ENCODE measurements at places on chromosomes 6 and 20.

DNA sequence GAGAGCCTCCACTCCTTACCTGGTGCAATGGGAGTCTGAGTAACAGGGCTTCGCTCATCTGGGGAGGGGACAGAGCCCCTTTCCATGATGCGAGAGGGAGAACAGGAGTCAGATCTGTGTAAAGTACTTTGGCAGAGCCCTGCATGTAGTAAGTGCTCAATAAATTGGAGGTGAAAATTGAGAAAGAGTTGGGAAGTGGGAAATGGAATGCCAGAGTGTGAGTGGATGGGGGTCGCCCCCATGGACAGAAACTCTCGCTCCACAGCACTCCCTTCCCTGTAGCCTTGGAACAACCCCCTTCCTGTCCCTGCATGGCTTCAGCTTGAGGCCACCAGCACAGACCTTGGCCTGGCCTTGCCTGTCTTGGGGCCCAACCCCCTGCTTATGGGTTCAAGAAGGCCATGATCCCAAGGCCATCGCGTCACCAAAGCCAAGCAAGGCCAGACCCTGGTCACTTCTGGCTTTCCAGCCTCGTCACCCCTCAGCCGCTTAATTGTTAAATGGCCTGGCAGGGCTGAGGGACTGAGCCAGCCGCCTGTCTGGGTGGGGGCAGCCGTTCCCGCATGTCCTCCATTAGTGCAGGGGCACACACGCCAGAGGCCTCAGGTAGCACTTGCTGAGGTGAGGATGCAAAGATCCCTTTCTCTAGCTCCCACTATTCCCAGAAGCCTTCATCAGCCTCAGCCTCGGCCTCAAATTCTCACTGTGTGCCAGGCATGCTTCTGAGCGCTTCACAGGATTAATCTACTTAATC is 93.7 kb upstream of the PTPN1 start:
- DNase-seq = no peak
- H3K27me3 ChIP-seq = no peaks in the 10 kb centered on the region
- H3K4me1 ChIP-seq = peaks cover 54% of the 10 kb centered on the region

DNA sequence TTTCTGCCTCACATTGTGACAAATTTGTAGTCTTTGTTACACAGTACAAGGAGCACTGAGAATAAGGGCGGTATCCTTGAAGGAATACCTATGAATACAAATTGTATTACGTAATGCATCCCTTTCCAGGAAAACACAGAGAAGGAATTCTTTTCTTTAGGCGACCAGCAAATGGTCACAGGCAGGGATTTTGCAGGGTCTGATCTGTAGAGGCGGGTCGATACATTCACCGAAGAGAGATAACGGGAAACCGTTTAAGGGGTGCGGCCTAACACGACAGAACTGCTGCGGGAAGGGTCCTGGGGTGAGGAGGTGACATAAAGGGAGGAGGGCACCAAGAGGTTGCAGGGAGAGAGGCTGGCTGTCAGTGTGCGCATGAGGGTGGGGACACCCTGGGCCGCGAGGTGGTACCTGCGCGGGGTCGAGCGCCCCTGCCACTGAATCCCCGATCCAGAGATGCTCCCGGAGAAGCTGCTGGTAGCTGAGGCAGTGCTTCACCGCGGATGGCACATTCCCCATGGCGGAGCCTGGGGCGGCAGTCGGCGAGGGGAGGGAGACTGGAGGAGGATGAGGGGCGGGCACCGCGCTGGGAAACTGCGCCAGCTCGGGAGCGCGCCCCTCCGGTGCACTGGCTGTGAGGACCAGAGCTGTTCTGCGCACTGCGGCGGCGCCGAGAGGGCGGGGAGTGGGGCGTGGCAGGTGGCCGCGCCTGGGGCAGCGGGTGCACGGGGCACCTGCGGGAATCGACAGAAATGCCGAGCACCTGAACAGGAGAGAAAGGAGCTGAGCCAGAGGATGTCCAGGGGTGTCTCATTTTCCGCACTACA is at the start of gene HMGCLL1:
HMGCLL1 (minus strand) TSS at position 656 of the 827 bp plus-strand sequence; CDS start at position 519, 137 bp downstream.
- H3K4me1 ChIP-seq = no peaks in the 10 kb centered on the region
- peak within 1 kb of the TSS; percentile 80 for H3K4me3 ChIP-seq
- H3K27ac ChIP-seq = no peak within 1 kb of the TSS
- H3K36me3 ChIP-seq = peaks cover 10% of the 10 kb centered on the region
- peak; percentile 61 for DNase-seq

DNA sequence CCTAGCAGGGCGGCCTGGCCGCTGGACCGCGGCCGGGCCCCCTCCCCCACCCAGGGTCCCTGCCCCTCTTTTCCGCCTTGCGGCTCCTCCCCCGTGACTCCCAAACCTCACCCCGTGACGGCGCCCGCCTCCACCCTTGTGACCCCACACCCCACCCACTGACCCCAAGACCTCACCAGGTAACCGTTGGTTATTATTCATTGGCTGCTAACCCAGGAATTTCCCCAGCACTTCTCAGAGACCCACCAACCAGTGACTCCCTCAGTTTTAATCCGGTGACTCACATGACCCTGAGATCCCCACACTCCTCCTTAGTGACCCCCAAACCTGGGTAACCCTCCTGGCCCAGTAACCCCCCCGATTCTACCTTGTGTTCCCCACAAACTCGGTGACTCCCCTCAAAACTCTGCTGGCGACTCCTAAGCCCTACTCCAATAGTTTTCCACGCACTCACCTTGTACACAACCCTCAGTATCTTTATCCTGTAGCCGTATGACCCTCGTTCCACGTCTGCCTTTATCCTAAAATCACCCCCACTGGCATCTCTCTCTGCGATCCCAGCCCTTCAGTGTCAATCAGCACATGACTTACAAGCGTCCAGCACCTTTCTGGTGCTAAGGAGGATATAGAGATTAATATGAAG is 534 bp downstream of the ZNF76 start:
- peaks cover 41% of the 10 kb centered on the region for H3K4me1 ChIP-seq
- DNase-seq = peak; percentile 80
- H3K4me3 ChIP-seq = peak overlapping the region; percentile 98

GRCh38 chr6:132190097-132190814 is 211.0 kb downstream of the MOXD1 start:
- no peak overlapping the region for H3K27ac ChIP-seq
- no peak for DNase-seq
- peaks cover 25% of the 10 kb centered on the region for H3K4me1 ChIP-seq
- H3K36me3 ChIP-seq = no peaks in the 10 kb centered on the region
- no peaks in the 10 kb centered on the region for H3K27me3 ChIP-seq

GRCh38 chr6:119497988-119498727 is 148.6 kb upstream of the MAN1A1 start:
- H3K36me3 ChIP-seq = no peaks in the 10 kb centered on the region
- no peak for DNase-seq
- no peaks in the 10 kb centered on the region for H3K27me3 ChIP-seq
- H3K4me3 ChIP-seq = no peak overlapping the region

DNA sequence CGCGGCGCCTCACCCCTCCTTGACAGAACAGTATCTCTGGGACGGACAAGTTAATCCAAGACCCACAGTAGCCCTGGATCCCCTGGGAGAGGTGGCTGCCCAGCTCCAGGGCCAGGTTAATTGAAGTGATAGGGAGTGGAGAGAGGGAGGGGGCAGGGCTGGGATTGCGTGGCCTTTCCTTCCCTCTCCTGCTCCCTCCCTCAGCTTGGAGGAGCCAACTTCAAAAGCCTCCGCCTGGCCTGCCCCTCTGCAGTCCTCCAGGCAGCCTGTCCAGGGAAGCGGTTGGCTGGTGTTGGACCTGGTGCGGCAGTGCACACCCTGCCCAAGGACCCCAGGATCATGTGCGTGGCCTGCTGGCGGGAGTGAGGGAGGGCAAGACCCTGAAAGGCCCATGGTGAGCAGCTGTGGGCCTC is at the start of gene C20orf204:
C20orf204 (plus strand) TSS at position 250 of the 413 bp plus-strand sequence; CDS start at position 392, 142 bp downstream.
- H3K36me3 ChIP-seq = peaks cover 83% of the 10 kb centered on the region
- H3K4me3 ChIP-seq = no peak within 1 kb of the TSS
- peaks cover 26% of the 10 kb centered on the region for H3K27me3 ChIP-seq
- no peak for DNase-seq
- no peak within 1 kb of the TSS for H3K27ac ChIP-seq
